CD4-positive, alpha-beta T cell (primary cell): ENCODE measurements at places on chromosomes 7 and 10.

GRCh38 chr10:91296471-91296870 lies 76.0 kb downstream of the PCGF5 start:
- DNase-seq = no peak

DNA sequence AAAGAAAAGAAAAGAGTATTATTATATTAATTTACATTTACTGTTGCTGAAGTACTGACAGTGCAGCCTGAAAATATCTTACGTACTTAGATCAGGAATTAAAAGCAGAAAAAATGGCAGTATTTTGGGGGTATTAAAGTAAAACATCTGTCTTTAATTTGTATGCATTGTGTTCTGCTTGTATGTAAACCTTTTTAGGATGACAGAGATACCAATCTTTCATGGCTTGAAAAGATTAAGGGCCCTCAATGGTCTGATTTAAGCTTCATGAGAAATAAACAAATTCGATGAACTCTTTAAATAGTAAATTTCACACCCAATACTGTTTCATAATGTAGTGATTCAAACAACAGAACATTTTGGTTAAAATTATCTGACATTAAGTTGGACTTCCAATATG lies 116.3 kb downstream of the MLLT10 start:
- no peak for DNase-seq

DNA sequence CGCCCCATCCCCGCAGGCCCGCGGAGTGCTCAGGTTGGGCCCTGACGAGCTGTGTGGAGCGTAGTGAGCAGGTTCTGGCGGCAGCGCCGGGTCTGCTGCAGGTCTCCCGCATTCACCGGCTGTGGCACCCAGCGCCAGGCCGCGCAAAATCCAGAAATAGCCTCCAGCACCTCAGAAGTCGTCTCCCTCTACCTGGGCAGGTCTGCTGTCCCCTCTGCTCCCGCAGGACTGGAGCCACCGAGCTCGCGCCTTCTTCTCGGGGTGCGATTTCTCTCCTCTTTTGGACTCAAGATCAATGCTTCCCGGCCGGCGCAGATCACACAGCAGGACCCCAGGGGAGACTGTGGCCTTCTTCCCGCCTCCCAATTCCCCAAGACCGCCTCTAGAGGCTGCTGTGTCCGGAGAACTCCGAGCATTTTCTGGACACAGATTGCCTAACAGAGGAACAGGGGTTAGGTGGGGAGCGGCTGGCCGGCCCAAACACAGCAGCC lies 8.4 kb downstream of the TLX1 start:
- DNase-seq = no peak

DNA sequence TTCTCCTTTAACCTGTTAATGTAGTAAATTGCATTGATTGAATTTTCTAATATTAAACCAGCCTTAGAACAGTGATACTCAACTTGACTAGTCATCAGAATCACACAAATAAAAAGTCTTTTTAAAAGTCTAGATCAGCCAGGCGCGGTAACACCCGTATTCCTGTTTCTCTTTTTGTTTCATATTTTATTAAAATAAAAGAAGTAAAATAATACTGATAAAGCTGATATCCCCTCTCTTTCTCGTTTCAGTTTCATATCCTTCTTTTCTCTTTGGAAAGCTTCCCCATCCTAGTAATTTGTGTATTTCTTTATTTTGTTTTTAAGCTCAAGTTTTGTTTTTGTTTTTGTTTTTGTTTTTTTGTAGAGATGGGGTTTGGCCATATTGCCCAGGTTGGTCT lies 9.3 kb downstream of the SMO start:
- DNase-seq = no peak

- DNase-seq = no peak
Observed at GRCh38 chr10:35986756-35987502, 344.8 kb upstream of the FZD8 start.

GRCh38 chr7:69364813-69365643 lies 233.2 kb upstream of the AUTS2 start:
- DNase-seq = no peak

- no peak for DNase-seq
Observed at GRCh38 chr7:54672519-54672918, 86.5 kb downstream of the SEC61G start.

GRCh38 chr7:6015917-6016652 lies 7.0 kb downstream of the AIMP2 start:
- DNase-seq = no peak

DNA sequence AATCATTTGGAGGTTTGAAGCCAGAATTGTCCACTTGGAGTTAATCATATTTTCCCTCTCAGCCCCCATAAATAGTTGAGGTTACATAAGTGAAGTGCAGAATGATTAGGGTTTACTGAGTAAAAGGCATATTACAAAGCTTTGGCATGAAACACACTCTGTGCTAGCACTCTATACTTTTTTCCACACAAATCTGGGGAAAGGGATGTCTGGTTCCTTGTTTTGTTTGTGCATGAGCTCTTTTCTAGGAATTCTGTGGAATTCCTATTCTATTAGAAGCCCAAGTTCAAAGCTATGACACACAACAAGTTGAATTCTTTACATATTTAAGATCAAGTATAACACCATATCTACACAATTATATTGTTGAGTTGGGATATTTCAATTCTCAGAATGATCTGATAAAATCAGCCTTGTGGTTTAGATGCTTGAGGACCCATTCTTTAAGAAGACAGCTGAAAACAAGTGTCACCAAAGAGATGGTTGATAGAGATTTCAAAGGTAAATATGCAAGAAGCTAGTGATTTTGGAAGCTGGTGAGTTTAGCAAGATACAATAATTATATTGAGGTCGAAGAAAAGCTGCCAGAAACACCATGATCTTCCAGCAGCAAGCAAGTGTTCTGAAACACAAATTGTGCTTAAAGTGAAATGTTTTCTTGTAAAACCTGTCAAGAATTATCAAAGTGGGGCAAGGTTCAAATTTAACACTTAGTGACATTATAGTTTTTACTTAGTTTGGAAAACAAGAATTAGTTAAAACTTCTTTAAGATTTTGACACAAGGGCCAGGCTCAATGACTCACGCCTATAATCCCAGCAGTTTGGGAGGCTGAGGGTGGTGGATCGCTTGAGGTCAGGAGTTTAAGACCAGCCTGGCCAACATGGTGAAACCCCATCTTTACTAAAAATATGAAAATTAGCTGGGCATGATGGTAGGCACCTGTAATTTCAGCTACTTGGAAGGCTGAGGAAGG lies 122.6 kb downstream of the INHBA start:
- no peak for DNase-seq

- DNase-seq = no peak
Observed at GRCh38 chr7:114468844-114469243, 54.2 kb downstream of the FOXP2 start.

- no peak for DNase-seq
Observed at GRCh38 chr7:93015101-93015778, 102.5 kb downstream of the SAMD9 start.

- no peak for DNase-seq
Observed at GRCh38 chr7:74579800-74580685, 77.5 kb upstream of the GTF2I start.

GRCh38 chr7:120229084-120229483 lies 43.9 kb upstream of the KCND2 start:
- DNase-seq = no peak

DNA sequence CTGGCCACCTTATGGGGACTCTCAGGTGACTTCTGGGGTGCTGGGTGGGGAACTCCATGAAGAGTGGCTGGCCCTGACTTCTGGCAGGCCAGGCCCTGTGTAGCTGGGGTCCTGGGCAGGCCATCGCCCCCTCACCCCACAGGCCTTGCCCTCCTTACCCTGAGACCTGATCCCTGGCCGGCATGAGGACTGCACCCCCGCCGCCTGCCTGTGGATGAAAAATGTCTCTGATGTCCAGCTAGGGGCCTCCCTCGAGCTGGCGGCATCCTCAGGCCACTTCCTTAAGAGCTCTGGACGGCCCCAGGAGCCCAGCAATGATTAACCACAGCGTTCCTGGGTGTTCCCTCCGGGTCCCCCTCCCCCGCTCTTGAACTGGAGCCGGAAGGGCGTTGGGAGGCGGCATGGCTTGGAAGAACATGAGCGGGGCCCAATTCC lies 31.8 kb upstream of the SHH start:
- DNase-seq = no peak

- no peak for DNase-seq
Observed at GRCh38 chr10:20977300-20977699, 80.2 kb upstream of the NEBL start.

DNA sequence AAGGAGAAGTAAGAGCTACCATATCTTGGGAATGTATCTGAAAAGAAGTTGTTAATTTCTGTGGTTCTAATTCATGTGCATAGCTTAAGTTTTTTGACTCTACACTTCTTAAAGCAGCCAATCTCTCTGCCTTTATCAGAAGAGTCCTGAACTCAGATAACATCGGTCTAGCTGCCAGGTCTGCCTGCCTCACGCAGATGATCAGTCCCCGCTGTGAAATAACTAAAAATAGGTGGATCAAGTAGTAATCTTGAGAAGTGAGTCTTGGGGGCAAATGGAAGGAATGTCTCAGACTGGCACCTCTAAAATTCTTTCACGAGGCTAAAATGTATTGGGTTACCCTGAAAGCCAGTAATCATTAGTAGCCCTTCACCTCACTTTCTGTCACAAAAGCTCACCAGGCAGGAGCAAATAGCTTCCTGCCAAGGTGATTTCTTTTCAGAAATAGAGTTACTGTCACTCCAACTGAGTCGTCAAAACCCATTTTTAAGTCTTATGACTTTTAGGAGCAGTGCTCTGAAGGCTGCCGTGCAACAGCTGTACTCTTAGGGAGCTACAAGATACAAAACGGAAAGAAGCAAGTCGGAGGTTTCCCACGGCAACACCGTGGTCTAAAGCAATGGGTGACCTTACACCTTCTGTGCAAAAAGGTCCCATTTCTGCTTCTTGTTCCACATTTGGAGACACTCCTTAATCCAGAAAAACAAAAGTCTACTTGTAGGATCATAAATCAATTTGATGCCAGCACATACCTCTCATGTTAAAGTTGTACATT lies 85.2 kb downstream of the ABCB5 start:
- DNase-seq = no peak

GRCh38 chr7:41035794-41036193 lies 667.1 kb downstream of the INHBA start:
- no peak for DNase-seq

- no peak for DNase-seq
Observed at GRCh38 chr7:98514211-98515031, 102.7 kb upstream of the NPTX2 start.

DNA sequence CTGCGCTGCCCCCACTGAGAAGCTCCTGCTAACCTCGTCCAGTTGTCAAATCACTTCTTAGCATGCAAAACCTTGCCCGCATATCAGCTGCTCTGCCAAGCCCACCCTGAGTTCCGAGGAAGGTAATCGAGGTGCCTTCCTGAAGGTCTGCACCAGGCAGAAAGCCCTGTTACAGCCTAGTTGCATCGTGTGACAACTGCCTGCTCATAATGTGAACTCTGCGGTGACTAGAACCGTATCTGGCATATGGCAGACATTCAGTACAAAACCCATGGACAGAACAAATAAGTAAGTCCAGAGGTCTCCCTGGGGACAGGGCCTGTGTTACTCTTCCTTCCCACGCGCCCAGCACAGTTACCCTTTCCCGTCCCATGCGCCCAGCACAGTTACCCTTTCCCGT lies 394.3 kb downstream of the DNAJB6 start:
- DNase-seq = no peak

- DNase-seq = peak; percentile 34
Observed at GRCh38 chr7:143375298-143376034, 5.7 kb upstream of the ZYX start.

DNA sequence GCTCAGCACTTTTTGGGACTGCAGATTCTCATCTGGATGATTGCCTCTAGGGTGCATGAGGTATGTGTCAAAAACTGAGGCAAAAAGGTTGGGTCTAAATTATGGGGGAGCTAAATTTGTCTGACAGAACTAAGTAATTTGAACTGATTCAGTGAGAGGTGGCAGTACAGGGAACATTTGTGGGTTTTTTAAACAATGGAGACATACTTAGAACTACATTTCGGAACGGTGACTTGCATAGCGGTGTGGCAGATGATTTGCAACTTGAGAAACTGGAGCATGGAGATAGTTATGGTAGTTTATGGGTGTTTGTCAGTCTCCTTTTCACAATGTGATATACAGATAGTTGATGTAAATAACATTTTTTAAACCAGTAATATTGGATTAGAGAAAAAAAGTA lies 14.6 kb downstream of the TBC1D12 start:
- no peak for DNase-seq
